ENCODE measurements at places on chromosomes 3 and 15.

- DNase-seq, result no peak
These were observed 60.6 kb upstream of the ARNT2 start for GRCh38 chr15:80343554-80343992.

- no peak for DNase-seq
These were observed 235.5 kb downstream of the CTNNB1 start for GRCh38 chr3:41434781-41435180.

- DNase-seq, result peak; percentile 28
These were observed at the start of gene SLC9C1 for GRCh38 chr3:112293368-112294321. TSS of gene SLC9C1 (minus strand) at chr3:112294216. CDS start at chr3:112286791, 7,425 bp downstream.

DNA sequence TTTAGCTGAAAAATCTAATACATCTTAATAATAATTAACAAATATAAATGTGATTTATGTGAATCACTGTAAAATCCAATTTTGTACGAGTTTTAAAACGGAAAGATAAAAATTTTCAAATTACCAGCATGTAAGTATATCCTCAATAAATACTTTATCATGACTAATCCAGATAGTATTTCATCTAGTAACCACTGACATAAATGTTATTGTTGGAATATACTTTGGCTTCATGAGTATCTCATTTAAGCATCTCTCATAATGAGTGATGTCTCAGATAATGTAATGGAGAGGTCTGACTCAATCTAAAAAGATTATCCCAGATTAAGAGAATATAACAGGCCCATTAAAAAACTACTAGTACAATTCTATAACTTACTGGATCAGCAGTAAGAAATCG lies 216.3 kb downstream of the STAG1 start:
- DNase-seq, result no peak

GRCh38 chr3:127538569-127538968 lies 52.0 kb downstream of the TPRA1 start:
- DNase-seq, result no peak

DNA sequence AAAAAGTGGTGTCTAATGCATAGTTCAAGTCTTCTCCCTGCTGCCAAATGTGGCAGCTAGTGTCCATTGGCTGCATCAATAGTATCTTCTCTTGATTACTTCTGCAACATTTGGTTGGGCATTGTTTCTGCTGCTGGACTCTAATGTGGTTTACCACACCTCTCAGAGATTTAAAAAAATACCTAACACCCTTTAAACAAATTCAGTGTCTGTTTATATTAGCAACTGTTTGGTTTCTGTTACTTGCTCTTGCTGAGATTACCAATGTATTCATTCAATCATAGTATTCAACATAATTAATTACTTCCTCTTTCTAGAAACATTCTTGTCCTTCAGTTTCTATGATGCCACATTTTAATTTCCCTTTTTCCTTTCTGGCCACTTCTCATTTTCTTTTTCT lies 20.3 kb upstream of the NECTIN3 start:
- DNase-seq, result no peak

- DNase-seq, result no peak
These were observed 65.0 kb downstream of the TRIM69 start for GRCh38 chr15:44801364-44801763.

GRCh38 chr15:33547876-33548275 lies 237.1 kb downstream of the RYR3 start:
- DNase-seq, result no peak

DNA sequence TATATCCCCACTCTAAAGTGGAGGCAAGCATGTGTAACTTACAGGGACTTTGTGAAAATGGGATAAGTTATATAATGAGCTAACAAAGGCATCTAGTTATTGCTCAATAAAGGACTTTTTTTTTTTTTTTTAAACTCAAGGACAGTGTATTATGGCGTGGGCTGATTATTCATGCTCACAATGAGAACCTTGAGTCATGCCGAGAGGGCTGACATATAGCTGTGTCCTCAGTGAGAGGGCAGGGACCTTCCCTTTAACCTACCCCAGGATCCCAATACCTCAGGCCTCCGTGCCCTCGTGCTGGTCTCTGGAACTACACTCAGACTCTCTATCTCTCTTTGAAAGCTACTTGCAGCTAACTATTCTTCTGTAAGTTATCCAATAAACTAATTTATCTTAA lies 319.9 kb upstream of the ICE2 start:
- DNase-seq, result no peak

- no peak for DNase-seq
These were observed at the start of gene DNAH1 for GRCh38 chr3:52315977-52316764. TSS of gene DNAH1 (plus strand) at chr3:52316319. CDS start at chr3:52322443, 6,124 bp downstream.

GRCh38 chr3:116033516-116033915 lies 410.2 kb downstream of the GAP43 start:
- no peak for DNase-seq

- no peak for DNase-seq
These were observed 18.9 kb upstream of the CSPG4 start for GRCh38 chr15:75731248-75732151.

GRCh38 chr3:112651071-112651470 lies 10.1 kb upstream of the CCDC80 start:
- no peak for DNase-seq

- no peak for DNase-seq
These were observed 32.6 kb downstream of the SERPINI2 start for GRCh38 chr3:167441256-167441655.

- DNase-seq, result no peak
These were observed 1.8 kb upstream of the TGFBR2 start for GRCh38 chr3:30604558-30604957.

GRCh38 chr3:156790156-156790555 lies 36.0 kb upstream of the LEKR1 start:
- no peak for DNase-seq

- no peak for DNase-seq
These were observed 26.6 kb downstream of the ALDH1L1 start for GRCh38 chr3:126153695-126154360.

DNA sequence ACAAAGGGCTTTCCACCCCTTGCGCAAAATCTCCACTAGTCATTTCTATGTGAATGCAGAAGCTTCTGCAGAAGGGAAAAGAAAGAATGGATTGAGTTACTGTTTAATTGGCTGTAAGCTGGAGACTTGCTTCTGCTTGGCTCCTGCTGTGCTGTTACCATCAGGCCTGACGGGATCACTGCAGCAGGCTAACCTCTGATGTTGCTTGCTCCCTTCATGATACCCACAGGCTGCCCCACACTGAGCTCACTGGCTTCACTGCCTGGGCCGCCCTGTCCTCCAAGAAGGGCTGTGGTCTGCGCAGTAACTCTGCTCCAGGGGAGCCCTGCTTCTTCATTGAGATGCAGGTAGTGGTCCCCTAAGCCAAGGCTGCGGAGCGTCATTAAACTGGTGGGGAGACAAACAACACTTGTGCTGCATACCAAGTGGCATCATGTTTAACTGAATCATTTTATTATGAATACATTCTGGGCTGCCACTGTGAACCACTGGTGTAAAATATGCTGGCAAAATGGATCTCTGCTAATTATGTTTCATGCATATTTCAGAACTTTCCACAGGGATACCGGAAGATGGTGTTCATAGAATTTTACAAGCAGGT lies 78.6 kb downstream of the WDR49 start:
- DNase-seq, result no peak

DNA sequence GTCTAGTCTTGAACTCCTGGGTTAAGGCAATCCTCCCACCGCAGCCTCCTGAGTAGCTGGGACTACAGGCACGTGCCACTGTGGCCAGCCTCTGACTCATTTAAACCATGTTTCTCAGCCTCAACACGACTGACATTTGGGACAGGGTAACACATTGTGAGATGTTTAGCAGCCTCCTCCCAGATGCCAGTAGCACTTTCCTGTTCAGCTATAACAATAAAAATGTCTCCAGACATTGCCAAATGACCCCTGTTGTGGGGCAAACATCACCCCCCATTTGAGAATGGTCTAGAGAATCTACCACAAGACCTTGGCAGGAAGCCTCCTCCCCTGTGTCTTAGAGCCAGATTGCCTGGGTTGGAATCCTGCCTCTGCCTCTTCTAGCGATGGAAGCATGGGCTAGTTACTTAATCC lies 8.4 kb downstream of the TMEM40 start:
- DNase-seq, result no peak

GRCh38 chr3:14519406-14519805 lies 20.7 kb downstream of the GRIP2 start:
- no peak for DNase-seq

DNA sequence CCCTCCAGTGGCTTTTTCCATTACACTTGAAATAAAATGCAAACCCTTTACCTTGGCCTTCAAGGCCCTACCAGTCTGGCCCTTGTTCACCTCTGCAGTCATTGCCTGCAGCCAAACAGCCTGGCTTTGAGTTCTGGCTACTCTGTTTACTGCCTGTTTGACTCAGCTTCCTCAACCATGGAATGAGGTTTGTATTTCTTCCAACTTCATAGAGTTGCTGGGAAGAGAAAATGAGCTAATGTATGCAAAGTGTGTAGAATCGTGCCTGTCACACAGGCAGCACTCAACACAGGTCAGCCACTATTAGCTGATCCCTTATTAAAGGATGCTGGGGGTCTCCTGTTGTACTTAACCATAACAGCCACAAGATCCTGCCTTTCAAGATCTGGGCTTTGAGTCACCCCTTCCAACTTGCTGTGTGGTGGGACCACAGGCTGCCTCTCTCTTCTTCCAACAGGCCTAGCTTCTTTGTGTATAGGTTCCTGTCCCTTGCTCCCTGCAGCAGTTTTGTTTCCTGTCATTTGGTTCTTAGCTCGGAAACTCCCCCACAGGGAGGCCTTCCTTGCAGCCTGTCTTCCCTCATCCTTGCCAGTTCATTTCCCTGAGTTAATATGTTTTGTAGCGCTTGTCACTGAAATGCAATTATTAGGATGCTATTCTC lies 6.4 kb downstream of the MED12L start:
- DNase-seq, result no peak

DNA sequence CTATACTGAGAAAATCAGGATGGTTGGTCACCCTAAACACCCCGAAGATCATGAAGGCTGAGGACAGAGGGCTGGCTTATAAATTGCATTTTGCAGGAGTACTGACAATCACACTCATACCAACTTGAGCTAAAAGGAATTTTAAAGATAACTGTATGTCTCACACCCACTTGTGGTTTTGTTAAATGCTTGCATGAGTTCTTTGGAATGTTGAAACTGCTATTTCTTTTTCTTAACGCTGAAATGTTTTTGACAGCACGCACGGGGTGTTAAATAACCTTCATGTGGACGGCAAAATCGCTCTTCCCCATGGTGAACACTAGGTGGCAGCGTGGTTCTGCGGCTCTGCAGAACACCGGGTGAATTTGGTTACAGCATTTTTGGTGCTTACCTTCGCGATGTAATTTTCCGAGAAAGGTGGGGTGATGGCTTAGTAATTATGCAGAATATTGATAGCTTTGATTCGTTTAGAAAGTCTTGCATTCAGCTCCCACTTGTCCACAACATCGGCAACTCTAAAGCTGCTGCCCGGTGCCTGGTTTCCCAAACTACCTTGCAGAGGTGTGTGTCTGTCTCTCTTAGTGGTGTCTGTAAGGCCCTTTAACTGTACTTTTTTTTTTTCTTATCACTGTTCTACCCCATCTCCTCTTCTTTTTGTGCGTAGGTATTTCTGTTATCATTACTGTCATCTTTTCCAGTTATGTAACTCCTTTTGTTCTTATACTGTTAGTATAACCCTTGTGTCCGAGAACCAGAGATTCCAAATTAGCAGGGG lies 51.7 kb downstream of the ARNT2 start:
- peak; percentile 46 for DNase-seq

GRCh38 chr3:146469150-146470017 lies at the start of gene PLSCR2:
TSS of gene PLSCR2 (minus strand) at chr3:146469561. CDS start at chr3:146459904, 9,657 bp downstream.
- DNase-seq, result no peak

DNA sequence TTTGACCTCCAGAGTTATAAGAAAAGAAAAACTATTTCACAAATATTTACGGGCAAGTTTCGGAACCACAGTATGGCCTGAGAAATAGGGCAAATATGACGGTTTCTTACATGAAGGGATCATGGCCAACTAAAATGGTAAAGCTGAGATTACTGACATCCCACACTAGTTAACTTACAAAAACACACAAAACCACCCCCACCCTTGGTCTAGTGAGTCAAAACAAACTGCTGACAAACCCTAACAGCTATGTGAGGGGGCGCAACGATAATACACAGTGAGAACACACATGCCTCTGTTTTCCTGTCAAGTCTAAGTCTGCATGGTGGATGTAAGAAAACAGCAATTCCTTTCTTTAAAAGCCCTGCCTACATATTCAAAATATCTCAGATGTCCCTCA lies 32.3 kb downstream of the CBLB start:
- no peak for DNase-seq

- no peak for DNase-seq
These were observed 6.4 kb downstream of the CADM2 start for GRCh38 chr3:84965141-84965540.

DNA sequence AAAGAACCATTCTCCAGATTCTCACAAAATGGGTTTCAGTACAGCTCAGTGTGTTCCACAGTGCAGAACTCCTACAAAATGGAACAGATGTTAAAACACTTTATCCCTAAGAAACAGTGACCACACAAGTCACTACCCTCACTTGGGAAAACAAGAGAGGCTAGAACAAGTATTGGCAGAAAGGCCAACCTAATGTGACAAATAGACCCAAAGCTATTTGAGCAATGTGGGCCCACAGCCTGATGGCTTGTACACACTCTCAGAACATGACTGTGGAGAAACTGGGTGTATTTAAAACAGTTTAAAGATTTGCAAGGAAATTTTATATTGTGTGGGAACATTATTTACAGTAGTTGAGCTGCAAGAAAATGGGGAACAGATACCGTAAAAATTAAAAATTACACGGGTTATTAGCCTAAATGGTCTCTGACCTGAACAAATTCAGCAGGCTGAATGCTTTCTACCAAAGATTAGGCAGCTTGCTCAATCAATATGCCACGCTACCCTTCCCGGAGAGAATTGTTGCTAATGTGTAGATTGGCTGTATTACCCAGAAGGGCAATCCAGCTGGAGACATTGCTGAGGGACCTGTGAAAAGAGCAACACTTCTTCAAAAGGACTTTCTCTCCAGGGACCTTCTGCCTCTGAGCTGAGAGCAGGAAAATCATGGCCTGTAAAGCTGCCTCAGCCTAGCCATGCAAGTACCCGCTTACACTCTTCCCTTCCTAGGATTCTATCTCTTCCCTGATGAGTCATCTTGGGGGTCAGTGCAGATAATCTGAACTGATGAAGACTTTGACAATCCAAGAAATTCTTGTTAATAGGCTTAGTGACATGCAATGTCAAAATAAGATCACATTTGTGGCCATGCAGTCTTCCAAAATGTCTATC lies 97.1 kb downstream of the STRIT1 start:
- no peak for DNase-seq

- DNase-seq, result no peak
These were observed 105.9 kb upstream of the TSC22D2 start for GRCh38 chr3:150302246-150302645.

DNA sequence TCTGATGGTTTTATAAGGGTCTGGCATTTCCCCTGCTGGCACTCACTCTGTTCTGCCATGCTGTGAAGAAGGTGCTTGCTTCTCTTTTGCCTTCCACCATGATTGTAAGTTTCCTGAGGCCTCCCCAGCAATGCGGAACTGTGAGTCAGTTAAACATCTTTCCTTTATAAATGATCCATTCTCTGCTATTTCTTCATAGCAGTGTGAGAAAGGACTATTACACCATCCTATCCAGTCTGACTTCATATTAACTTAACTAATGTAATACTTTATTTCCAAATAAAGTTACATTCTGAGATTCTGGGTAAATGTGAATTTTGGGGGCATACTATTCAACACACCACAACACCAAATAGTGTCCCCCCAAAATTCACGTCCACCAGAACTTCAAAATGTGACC lies 22.2 kb upstream of the MAP3K13 start:
- no peak for DNase-seq
